Esophagus muscularis mucosa (tissue), 4 donors: ENCODE measurements at places on chromosomes 7 and 10. TPM values are rescaled to one million over a fixed set of nuclear protein-coding genes. Genes with fewer than 3 reads are reported as not detected.

- no peaks in the 10 kb centered on the region for H3K36me3 ChIP-seq
- no peaks in the 10 kb centered on the region for H3K27me3 ChIP-seq
- no peak for DNase-seq
- H3K4me3 ChIP-seq, result no peak overlapping the region
- no peak overlapping the region for H3K27ac ChIP-seq
- H3K4me1 ChIP-seq, result no peaks in the 10 kb centered on the region
Measured at GRCh38 chr7:79921976-79922375, 212.7 kb upstream of the GNAI1 start.

GRCh38 chr7:93365341-93365740, 133.2 kb downstream of the VPS50 start:
- no peak for DNase-seq
- no peak overlapping the region for H3K27ac ChIP-seq
- H3K4me3 ChIP-seq, result no peak overlapping the region
- H3K36me3 ChIP-seq, result no peaks in the 10 kb centered on the region
- H3K4me1 ChIP-seq, result no peaks in the 10 kb centered on the region

GRCh38 chr7:135910393-135911036, 66.6 kb downstream of the MTPN start:
- no peaks in the 10 kb centered on the region for H3K27me3 ChIP-seq
- no peaks in the 10 kb centered on the region for H3K4me1 ChIP-seq
- no peak overlapping the region for H3K4me3 ChIP-seq

- H3K27ac ChIP-seq, result peak overlapping the region; percentile 88
- peak overlapping the region; percentile 68 for H3K4me3 ChIP-seq
- no peaks in the 10 kb centered on the region for H3K27me3 ChIP-seq
- H3K4me1 ChIP-seq, result peaks cover 83% of the 10 kb centered on the region
- H3K36me3 ChIP-seq, result no peaks in the 10 kb centered on the region
Measured at GRCh38 chr10:21519941-21520436, 5.5 kb downstream of the SKIDA1 start.

DNA sequence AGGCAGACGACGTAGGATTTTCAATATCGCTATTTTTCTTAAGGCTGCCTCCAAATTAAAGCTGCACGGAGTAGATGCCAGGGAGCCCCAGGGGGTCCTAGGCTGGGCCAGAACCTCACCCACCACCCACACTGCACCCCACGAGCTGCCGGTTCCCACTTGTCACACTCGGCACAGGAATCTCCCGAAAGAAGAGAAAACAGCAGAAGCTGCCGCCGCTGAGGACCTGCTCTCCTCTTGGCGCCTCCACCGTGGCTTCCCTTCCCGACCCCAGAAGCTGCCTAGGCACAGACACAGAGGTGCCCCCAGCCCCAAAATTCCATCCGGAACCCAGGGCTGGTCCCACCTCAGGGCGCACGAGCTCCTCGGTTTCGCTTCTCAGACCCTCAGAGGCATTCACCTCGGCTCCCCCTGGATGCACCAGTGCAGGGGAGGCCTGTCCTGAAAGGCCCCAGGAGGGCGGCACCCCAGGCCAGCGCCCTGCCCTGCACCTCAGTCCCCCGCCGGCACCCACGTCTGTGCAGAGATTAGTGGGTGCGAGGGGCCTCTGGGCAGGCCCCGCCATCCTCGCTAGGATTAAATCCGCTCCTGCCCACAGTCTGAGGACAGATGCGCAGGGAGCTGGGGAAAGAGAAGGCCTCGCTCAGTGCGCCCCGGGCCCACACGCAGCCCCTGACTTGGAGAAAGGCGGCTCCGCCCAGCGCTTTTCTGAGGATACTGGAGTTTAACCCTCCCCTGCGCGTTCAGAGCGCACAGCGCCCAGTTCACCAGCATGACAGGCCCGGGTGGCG, 99.2 kb downstream of the PTPRN2 start:
- no peaks in the 10 kb centered on the region for H3K4me1 ChIP-seq
- DNase-seq, result no peak
- no peak overlapping the region for H3K27ac ChIP-seq
- H3K36me3 ChIP-seq, result no peaks in the 10 kb centered on the region

DNA sequence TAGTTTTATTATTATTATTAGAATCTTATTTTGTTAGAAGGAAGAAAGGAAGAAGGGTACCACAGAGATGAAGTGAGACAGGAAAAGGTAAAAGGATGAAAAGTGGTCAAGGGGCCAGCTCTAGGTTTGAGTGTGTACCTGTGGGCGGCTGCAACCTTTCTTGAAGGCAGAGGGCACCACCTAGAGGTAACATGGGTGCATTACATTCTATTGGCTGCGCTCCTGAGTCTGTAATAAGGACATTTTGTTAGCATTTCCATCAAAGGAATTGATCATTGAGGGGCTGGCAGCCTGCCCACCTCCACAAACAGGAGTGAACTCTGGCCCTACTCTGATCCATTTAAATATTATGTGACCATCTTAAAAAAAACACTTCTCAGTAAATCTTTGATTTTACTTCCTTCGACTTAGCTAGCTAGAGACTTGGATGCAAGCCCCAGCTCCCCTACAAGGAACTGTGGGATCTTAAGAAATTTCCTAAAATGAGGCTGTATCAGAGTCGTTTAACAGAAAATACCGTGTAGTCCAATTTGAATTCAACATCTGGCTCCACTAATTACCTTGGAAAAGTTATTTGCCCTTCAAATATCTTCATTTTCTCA, 610.4 kb downstream of the IPMK start:
- H3K4me3 ChIP-seq, result no peak overlapping the region
- H3K36me3 ChIP-seq, result no peaks in the 10 kb centered on the region
- no peaks in the 10 kb centered on the region for H3K4me1 ChIP-seq
- no peaks in the 10 kb centered on the region for H3K27me3 ChIP-seq

- H3K36me3 ChIP-seq, result peaks cover 46% of the 10 kb centered on the region
- DNase-seq, result no peak
- peaks cover 10% of the 10 kb centered on the region for H3K4me1 ChIP-seq
- no peak overlapping the region for H3K4me3 ChIP-seq
- H3K27ac ChIP-seq, result no peak overlapping the region
Measured at GRCh38 chr7:56097700-56098099, 4.9 kb upstream of the PHKG1 start.

GRCh38 chr10:7792541-7792940, 4.6 kb downstream of the ATP5F1C start:
- H3K27me3 ChIP-seq, result no peaks in the 10 kb centered on the region
- peaks cover 7% of the 10 kb centered on the region for H3K36me3 ChIP-seq
- H3K4me1 ChIP-seq, result peaks cover 75% of the 10 kb centered on the region
- DNase-seq, result no peak
- no peak overlapping the region for H3K27ac ChIP-seq

GRCh38 chr10:103847909-103848468, 7.4 kb downstream of the SH3PXD2A start:
- no peak for DNase-seq
- H3K27me3 ChIP-seq, result no peaks in the 10 kb centered on the region
- peaks cover 74% of the 10 kb centered on the region for H3K4me1 ChIP-seq

DNA sequence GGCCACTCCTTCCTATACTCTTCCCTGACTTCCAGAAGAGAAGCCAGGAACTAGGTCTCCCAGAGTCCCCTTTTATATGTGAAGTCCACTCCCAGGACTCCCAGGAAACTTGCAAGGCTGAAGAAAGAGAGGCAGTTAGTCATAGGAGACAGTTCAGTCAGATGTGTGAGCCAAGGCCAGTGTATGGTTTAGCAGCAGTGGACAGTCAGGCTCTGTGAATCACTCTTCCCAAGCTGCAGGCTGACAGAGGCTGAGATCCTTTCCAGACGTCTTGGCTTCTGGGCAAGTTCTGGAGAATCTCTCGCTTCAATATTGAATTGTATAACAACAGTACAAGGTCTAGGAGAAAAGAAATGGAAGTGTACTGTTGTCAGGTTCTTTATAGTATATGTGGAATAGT, 26.9 kb downstream of the BLVRA start:
- no peak for DNase-seq
- H3K36me3 ChIP-seq, result peaks cover 18% of the 10 kb centered on the region
- H3K4me3 ChIP-seq, result no peak overlapping the region
- H3K4me1 ChIP-seq, result no peaks in the 10 kb centered on the region
- H3K27ac ChIP-seq, result peak overlapping the region; percentile 69

- H3K4me1 ChIP-seq, result no peaks in the 10 kb centered on the region
- no peak for DNase-seq
- H3K4me3 ChIP-seq, result no peak overlapping the region
- no peaks in the 10 kb centered on the region for H3K27me3 ChIP-seq
- no peak overlapping the region for H3K27ac ChIP-seq
- H3K36me3 ChIP-seq, result no peaks in the 10 kb centered on the region
Measured at GRCh38 chr7:26426096-26426495, 134.4 kb downstream of the SNX10 start.

DNA sequence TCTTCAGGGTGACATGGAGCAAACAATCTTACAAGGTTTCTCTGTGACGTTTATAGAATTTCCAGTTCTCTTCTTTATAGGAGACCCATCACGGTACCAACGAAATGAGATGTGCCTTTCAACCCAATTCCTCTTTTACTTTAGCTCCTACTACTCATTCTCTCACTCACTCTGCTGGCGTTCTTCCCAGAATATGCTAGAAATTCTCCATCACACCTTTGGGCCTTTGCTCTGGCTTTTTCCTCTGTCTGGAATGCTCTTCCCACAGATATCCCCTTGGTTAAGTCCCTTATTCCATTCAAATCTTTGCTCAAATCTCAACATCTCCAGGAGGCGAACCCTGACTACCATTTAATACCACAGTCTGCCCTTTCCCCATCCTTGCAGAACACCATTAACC, 39.0 kb downstream of the SEMA3C start:
- H3K27me3 ChIP-seq, result no peaks in the 10 kb centered on the region
- no peak overlapping the region for H3K4me3 ChIP-seq
- no peaks in the 10 kb centered on the region for H3K36me3 ChIP-seq
- H3K27ac ChIP-seq, result peak overlapping the region; percentile 42
- DNase-seq, result no peak

DNA sequence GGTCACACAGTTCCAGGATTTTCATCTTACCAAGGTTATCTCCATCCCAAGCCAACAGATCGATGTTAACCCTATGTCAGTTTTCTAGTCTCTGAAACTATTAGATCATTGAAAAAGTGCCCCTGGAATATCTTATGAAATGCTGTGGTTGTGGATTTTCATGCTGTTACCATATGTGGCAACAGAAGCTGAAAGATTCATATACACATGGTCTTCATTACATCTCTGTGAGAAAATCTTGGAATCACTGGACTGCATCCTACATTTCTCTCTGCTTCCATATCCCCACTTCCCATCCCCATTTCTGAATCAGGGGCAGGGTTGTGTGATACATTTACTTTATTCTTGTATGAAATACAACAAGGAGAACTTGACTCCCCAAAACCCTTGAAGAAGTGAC, 146.1 kb downstream of the SLC16A9 start:
- H3K4me1 ChIP-seq, result no peaks in the 10 kb centered on the region
- H3K36me3 ChIP-seq, result no peaks in the 10 kb centered on the region
- H3K4me3 ChIP-seq, result no peak overlapping the region
- no peaks in the 10 kb centered on the region for H3K27me3 ChIP-seq

DNA sequence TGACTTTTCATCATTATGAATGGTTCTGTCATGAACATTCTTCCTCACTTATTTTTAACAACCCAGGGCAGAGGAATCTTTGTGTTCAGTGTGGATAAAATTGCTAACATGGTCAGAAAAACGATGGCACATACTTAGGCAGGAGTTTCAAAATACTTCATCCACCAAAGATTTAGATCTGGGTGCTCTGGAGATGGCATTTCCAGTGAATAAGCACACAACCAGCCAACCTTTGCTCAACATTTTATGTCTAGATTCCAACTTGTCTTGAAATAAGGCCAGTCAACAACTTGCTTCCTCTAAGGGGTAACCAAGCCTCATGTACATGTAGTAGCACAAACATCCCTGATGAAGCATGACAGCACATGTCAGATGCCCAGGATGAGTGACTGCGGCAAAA, 33.4 kb upstream of the ADRB1 start:
- H3K4me1 ChIP-seq, result no peaks in the 10 kb centered on the region
- DNase-seq, result peak; percentile 29
- no peak overlapping the region for H3K4me3 ChIP-seq
- H3K27me3 ChIP-seq, result no peaks in the 10 kb centered on the region
- no peak overlapping the region for H3K27ac ChIP-seq

DNA sequence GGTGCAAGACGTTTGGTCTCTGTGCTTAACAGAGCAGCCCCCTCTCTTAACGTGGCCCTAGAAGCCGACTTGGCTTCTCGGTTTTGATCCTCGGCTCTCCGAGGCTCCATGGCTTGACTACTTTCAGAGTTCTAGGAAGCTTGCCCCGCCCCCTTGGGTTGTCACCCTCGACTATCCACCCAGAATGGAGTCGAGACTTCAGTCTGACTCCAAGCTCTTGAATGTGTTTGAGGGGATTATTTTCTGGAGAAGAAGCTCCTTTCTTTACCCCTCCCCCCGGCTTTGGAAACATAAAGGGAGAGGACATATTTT, 448 bp downstream of the SEC24C start:
- H3K27ac ChIP-seq, result peak overlapping the region; percentile 89
- no peaks in the 10 kb centered on the region for H3K27me3 ChIP-seq
- peak overlapping the region; percentile 78 for H3K4me3 ChIP-seq
- H3K36me3 ChIP-seq, result peaks cover 40% of the 10 kb centered on the region
- DNase-seq, result peak; percentile 92

DNA sequence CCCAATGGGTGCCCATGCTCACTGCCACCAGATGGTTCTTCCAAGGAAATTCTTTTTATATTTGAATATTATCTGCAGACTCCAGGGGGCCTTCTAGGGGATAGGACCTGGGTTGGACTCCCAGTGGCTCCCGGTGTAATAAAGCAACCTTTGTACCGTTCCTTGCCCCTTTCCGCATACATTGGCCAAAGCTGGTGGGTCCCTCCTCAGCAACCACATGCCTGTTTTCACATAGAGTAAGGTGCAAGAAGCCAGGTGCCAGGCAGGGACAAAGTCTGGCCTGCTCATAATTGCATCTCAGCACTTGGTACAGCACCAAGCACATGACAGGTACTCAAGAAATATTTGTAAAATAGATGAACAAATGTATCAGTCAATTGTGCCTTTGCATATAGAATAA, 46.4 kb upstream of the PPP1R3C start:
- H3K27me3 ChIP-seq, result no peaks in the 10 kb centered on the region
- H3K36me3 ChIP-seq, result no peaks in the 10 kb centered on the region
- peaks cover 28% of the 10 kb centered on the region for H3K4me1 ChIP-seq
- no peak overlapping the region for H3K4me3 ChIP-seq
- DNase-seq, result peak; percentile 64

DNA sequence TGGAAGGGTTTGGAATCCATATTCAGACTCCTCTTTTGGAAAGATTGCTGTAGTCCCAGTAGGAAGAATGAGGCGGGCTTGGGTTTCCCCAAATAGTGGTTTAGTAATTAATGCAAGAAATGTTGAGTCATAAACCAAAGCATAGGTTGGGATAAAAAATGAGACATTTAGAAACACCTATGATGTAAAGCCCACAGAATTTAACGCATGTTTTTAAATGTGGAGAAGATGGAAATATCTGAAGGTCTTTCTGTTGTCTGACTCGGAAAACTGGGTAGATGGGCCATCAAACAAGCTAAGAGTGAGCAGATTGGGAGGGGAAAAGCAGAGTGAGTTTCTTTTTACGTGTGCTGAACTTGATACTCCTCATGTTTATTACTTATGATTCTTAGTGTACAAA, 62.2 kb downstream of the LANCL2 start:
- no peaks in the 10 kb centered on the region for H3K27me3 ChIP-seq
- no peaks in the 10 kb centered on the region for H3K4me1 ChIP-seq
- H3K36me3 ChIP-seq, result peaks cover 31% of the 10 kb centered on the region
- H3K4me3 ChIP-seq, result no peak overlapping the region
- DNase-seq, result no peak
- no peak overlapping the region for H3K27ac ChIP-seq

Gene NKX6-2
- total RNA-seq, result not detected

Gene ACSL5
- total RNA-seq, result 10.6 TPM

Gene PLXNA4
- total RNA-seq, result 5.0 TPM

Gene MMD2
- total RNA-seq, result not detected
